ENCODE measurements at places on chromosomes 13 and 19.

DNA sequence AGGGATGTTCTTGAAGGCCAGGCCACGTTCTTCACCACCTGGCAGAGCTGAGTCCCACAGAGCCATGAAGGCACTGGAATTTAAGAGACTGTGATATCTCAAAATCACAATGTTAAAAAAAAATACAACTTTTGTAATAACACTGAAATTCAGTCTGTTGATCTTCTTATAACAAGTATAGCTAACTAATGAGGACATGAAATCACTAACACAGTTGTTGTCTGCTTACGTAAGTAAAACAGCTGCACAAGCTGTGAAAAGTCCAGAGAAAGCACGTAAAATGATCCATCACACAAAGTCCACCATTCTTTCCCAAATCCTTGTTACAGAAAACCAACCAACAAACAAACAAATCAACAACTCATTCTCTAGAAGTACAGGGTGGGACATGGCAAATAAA lies 32.9 kb downstream of the FLT3 start:
- DNase-seq: no peak

GRCh38 chr19:30634131-30634830 lies 262.1 kb downstream of the ZNF536 start:
- DNase-seq: no peak

GRCh38 chr13:92727118-92727517 lies 499.5 kb upstream of the GPC6 start:
- no peak for DNase-seq

DNA sequence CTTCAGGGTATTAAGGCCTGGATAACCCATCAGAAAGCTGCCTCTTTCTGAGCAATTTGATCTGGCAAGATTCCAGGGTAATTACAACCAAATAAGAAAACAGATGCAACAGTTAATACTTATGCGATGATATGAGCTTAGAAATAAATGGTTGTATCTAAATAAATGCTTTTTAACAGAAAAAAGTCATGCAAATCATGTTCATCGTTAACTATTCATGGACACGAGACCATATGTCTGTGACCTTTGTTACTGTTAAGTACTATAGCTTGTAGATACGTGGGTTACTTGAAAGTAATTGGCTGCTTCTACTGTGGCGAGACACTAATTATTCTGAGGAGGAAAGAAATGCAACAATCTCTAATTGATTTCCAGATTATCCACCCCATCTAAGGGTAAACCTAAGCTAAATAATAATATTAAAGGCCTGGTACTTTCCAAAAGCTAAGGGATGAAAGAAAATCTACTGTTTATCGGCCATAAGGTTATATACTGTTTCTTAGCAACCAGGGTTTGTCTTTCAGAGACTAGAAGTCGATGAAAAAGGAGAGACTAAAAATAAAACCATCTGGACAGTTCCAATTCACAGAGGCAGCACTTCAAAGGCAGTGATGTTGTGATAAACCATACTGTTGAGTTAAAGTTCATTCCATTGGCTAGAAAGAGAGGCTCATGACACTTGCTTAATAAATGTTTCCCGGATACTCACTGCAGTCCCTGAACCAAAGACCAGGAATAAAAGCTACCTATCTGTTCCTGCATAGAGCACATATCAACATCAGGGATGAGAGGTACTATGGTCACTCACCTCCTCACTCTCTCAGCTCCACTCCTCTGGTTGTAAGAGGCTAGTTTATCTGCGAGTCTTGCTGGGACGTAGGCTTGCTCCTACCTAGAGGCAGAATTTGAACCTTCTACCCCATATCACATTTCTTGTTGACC lies 1.5 kb downstream of the EPSTI1 start:
- DNase-seq: no peak

DNA sequence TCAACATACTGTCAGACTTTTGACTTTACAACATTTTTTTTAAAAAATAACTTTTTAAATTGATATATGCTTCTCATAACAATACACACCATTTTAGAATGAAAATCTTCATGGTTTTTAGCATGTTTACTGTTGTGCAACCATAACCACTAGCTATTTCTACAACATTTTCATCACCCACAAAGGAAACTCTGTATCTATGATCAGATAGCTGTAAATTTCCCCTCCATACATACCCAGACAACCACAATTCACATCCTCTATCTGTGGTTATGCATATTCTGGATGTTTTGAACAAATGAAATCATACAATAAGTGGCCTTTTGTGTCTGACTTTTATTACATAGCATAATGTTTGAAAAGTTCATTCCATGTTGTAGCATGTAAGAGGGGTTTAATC lies 1666.0 kb downstream of the EFNB2 start:
- no peak for DNase-seq

DNA sequence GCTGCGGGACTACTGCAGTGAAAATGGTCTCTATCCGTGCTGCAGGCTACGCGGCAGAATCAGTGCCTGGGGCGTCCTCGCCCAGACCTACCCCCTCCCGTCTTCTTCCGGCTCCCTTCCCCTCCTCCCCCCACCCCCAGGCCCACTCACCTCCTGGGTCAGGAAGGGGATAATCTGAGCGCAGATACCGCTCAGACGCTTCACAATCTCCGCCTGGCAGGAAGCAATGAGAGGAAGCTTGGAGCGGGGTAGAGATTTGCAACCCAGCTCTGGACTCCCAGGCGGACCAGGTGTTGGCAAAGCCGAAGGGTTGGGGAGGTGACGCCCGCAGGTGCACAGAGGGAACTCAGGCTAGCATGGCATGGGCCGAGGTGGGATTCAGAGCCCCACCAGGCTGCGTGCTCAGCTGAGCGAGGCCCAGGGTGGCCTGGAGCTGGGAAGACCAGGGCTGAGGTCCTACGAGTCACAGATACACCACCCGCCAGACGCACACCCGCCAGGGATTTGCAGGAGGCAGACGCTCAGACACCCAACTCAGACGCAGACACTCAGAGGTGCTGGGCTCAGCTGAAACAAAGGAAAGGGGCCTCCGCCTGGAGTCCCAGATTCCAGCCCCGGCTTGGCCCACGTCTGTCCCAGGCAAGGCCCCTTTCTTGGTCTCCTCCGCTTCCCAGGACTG lies 4.1 kb downstream of the TLE2 start:
- DNase-seq: no peak

GRCh38 chr19:12842511-12842910 lies 4.2 kb downstream of the MAST1 start:
- no peak for DNase-seq

DNA sequence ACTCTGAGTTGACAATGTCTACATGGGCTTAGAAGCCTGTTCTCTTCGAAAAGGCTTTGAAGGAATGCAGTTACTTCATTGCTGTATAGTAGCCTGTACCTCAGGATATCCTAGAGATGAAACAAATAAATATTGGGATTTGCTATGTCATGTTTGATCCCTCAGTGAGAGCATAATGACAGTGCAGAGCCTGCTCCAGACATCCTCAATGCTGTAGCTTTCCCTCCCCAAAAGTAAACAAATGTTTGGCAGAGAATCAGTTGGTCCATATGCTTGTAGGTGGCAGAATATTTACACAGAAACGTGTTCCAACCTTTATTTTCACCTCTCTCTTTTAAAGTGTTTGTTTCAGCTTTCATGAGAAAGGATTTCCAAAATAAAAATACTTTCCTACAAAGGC lies 515.3 kb upstream of the SGCG start:
- no peak for DNase-seq

- DNase-seq: no peak
Measured at GRCh38 chr13:107374038-107374437, 806.1 kb upstream of the ARGLU1 start.

GRCh38 chr13:101661839-101662238 lies 209.4 kb downstream of the ITGBL1 start:
- DNase-seq: no peak

DNA sequence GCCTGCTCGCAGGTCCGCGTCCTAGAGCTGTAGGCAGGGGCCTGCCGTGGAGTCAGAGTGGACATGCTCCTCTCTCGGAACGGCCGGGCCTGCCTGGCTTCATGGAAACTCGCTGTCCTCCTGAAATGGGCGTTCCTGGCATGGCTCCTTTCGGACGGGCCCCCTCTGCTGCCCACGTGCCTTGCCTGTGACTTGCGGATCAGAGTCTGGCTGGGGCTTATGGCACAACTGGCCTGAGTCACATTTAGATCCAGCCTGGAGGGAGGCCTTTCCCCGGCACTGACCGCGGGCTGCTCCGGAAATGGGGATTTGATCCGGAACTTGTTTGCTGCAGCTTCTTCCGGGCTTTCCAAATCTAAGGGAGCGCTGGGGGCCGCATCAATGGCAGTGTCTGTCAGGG lies 28.1 kb downstream of the THSD1 start:
- DNase-seq: no peak

DNA sequence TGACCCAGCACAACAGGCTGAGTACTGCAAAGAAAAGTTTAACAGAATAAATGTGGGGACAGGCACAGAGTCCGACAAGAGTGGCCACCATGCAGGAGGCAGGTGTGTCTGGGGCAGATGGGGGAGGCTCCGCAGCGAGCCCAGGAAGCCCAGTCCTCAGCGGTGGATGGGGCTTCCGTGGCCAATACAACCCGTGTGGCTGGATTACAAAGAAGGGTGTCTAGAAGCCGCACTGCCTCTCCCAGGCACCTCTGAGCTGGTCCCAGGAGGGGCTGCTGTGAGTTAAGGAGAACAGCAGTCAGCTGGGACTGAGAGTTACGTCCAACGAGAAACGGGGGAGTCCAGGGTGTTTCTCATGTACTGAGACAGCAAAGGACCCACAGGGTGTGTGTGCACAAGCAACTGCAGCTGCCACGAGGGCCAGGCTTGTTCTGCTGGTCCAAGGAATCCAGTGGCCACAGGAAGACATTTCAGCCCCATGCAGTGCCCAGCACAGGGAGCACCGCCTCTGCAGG lies 70.2 kb downstream of the SPACA7 start:
- DNase-seq: no peak

DNA sequence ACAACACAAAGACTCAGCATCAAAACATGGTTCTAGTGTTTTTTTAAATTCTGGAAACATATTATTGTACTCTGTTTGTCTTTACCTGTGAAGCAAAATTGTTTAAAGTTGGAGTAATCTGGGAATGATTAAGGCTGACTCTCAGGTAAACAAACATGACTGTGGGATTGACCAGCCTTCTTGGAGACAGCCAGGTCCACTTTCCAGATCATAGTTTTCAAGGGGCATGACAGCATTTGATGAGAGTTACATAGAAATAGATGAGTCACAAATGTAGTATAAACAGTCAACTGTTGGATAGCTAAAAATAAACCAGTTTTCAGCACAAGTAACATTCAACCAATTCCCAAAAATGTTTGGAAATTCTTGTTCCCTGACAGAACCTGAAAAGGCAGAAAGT lies 1680.9 kb downstream of the OLFM4 start:
- DNase-seq: no peak

DNA sequence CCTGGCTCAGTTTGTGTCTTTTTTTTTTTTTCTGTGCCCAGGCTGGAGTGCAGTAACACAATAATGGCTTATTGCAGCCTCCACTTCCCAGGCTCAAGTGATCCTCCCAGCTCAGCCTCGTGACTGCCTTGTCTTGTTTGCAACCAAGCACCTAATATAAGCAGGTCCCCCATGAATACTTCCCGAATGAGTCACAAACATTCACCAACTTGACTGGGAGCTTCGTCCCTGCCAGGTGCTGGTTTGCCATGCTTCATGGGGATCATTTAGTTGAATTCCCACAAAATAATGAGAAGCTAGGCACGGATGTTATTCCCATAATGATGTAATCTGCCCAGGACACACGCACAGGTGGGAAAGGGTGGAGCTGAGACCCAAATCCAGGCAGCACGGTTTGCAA lies 176.5 kb downstream of the CACNA1A start:
- DNase-seq: no peak

DNA sequence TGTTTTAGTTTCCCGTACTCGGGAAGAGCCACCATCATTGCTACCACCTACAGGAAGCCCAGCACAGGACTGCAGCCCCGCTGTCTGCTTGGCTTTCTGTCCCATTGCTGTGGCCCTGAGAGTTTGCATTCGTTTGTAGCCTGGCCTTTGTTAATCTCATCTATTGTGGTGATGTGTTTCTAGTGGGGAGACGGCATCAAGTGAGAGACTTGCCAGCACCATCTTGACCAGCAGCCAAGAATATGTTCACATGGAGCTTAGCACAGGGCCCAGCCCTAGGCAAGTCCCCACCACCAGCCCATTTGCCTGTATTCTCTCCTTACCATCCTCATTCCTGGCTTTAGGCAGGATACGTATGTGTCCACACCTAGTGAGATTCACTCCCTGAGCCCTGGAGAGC lies 17.3 kb upstream of the OVOL3 start:
- no peak for DNase-seq

DNA sequence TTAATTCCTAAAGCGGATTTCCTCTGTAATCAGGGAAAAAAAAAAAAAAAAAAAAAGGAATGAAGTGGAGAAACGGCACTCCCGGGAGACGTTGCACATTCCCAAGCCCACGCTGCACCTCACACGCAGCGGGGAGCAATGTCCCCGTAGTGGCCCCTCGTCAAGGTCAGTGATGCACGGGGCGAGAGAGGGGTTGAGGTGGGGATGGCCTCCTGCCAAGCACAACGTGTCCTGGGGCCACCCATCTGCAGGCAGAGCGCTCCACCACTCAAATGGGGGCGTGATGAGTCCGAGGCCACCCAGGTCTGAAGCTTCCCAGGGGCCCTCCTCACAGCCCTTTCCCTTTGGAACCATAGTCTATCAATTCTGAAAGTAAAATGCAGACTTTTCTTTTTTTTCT lies 15.1 kb downstream of the PLK5 start:
- no peak for DNase-seq

- peak; percentile 65 for DNase-seq
Measured at GRCh38 chr19:15584541-15585115, 30.4 kb upstream of the CYP4F8 start.

DNA sequence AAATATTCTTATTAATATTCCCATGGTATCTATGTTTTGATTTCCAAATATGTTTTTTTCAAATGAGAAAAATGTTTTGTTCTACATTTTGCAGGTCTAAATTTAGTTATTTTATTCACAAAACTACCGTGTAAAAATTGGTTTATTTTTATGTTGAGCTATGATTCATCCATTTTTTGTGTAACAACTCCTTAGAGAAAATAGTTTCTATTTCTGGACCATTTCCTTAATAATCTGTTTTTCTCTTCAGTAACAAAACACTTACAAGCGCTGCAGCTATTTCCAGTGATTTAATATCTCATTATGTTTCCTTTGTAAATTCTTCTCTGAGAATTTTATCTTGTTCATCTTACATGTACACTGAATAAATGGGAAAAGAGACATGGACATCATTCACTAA lies 550.7 kb upstream of the SLITRK5 start:
- DNase-seq: no peak

DNA sequence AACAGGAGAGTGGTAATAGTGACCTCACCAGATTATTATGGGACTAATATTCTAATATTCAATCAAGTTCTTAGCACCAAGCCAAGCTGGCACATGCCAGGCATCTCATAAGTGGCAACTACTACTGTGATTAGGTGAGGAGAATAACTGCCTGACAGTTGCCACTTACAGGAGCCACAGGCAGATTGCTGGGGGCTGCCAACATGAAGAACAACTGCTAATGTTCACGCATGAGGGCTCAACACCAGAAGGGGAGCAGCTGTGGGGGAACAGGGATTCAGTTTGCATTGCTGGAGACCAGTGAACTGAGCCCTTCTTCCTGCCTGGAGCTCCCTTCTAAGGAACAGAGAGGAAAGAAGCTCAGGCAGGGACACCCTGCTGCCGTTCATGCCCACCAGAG lies 504.5 kb downstream of the FOXO1 start:
- DNase-seq: no peak
